Large intestine (tissue), 12 donors: ENCODE measurements at places on chromosomes 4 and X. TPM values are rescaled to one million over a fixed set of nuclear protein-coding genes. Genes with fewer than 3 reads are reported as not detected.
A peak's percentile ranks its signal among the peaks of the same experiment; 100 is the strongest.

DNA sequence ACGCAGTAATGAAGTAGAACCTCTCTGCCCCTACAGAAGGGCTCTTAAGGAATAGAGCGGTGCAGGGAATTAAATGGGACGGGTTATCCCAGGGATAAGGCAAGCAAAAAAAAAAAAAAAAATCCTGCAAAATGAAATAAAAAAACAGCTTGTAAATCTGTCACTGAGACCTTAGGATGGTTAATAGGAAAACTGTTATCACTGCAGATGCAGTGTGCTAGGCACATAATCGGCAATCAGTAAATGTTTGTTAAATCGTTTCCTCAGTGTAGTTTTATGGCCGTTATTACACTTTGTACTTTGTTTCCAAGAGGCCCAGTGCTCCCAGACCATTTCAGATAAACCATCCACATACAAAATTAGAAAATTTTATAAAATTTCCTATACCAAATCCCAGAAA lies 1.0 kb downstream of the HNRNPH2 start:
- DNase-seq, result peak; percentile 78

GRCh38 chr4:21765810-21766407 lies 182.7 kb downstream of the KCNIP4 start:
- no peak for DNase-seq

- no peak for DNase-seq
Observed at GRCh38 chrX:134930501-134930900, 60.3 kb upstream of the SMIM10 start.

- DNase-seq, result no peak
Observed at GRCh38 chr4:6125103-6125651, 75.2 kb downstream of the JAKMIP1 start.

DNA sequence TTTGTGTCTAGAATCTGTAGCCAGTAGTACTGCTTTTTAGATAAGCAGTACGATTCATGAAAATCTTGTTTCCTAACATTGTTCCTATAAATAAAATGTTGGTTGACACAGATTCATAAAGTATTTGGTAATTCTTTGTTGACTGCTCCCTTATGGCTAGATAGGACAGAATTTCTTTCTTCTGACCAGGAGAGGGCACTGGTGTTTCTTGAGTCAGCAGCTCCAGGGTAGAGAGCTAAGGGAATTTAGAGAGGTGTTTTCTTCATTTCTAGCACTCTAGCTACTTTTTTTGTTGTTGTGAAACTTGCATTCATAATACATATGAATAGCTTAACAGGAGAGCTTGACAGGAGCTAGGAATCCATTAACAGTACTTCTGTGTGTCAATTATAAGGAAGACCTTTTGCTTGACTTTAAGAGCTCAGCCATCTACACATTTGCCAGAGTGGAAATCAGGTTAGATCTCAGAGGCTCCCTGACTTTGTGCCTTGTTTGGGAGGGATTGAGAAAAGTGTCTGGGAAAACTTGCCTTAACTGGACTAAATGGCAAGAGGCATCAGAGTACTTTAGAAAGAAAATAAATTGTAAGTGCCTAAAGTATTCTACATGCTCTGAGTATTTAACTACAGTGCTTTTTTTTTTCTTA lies 756.1 kb downstream of the SH3BGRL start:
- DNase-seq, result no peak

- peak; percentile 60 for DNase-seq
Observed at GRCh38 chrX:23822397-23822796, 39.4 kb downstream of the SAT1 start.

DNA sequence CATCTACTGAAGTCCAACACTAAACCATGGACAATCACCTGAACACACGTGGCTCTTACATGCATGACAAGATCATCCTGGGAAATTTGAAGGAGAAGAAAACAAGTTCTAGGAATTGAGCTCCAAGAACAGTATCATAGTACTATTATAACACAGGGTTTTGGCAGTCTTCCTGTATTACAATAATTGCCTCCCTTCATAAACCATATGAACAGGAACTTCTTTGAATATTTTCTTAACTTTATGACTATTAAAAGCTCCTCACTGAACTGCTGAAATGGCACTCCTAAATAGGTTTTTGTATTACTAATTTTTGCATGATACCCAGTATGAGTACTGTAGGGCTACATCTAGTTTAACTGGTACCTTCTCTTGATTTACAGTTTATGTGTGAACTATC lies 130.0 kb downstream of the ZAR1 start:
- no peak for DNase-seq

DNA sequence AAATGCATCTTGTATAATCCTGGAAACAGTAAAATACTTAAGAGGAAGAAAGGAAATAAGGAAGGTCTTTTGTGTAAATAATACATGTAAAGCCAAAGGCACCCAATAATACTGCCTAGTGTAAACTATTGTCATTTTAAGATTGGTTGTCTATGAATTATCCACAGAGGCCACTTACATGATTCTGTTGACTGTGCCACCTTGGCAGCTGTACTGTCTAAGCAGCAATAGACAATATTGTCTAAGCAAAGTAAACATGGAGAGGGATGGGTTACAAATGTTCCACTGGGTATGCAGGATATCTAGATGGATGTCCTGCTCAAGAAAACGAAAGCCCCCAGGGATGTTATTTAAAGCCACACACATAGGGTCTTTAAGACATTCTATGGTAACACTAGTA lies 19.4 kb downstream of the BEND4 start:
- DNase-seq, result no peak

- DNase-seq, result no peak
Observed at GRCh38 chr4:56739066-56739777, 58.1 kb upstream of the HOPX start.

DNA sequence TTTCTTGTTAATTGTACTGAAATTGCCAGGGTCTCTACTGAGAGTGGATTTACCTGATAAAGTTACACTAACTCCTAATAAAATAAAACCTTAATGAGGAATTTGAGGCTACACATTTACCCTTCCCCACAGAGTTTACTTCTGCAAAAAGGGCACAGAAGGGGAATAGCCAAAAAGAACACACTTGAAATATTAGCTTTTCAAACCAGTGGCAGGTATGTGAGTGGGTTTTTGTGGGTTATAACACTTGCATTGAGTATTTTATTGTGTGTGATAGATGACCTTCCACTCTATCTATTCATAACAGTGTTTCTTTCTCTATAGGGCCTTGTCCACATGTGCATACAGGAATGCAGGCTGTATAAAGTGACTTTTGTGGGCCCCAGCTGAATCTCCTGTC lies 5.0 kb upstream of the GPR174 start:
- DNase-seq, result no peak

ABCG2 gene
- 5.7 TPM for polyA plus RNA-seq

CYBB gene
- 15.9 TPM for polyA plus RNA-seq

ETDC gene
- polyA plus RNA-seq, result not detected

ADAM29 gene
- polyA plus RNA-seq, result 0.13 TPM

PASD1 gene
- not detected for polyA plus RNA-seq
